Cerebellar nuclear complex (tissue), 1 donor: ENCODE measurements at places on chromosomes 1 and 21.

- DNase-seq = no peak
Observed at GRCh38 chr21:43697758-43698643, 20.9 kb upstream of the PDXK start.

DNA sequence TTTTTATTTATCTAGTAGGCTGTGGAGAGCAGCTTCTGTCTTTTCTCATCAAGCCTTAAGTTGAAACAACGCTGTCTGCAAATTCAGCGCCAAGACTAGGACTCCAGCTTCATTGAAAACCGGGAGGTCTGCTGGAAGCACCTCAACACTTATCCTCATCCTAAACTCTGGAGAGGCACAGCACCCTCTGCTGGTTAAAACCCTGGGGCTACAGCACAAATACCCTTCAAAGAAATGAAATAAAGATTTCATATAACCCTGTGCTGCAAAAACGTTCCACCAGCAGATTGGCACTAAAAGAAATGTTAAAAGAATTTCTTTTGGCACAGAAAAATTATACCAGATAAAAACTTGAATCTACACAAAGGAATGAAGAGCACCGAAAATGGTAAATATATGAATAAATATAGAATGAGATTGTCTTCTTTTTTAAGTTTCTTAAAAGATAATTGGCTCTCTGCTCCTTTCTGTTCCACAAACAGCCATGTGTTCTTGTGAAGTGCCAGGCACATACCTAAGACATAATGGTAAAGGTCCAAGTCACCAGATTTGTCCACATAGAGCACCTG is 227.7 kb upstream of the SAMSN1 start:
- no peak for DNase-seq

GRCh38 chr21:44304877-44305293 is 5.0 kb downstream of the PFKL start:
- no peak for DNase-seq

DNA sequence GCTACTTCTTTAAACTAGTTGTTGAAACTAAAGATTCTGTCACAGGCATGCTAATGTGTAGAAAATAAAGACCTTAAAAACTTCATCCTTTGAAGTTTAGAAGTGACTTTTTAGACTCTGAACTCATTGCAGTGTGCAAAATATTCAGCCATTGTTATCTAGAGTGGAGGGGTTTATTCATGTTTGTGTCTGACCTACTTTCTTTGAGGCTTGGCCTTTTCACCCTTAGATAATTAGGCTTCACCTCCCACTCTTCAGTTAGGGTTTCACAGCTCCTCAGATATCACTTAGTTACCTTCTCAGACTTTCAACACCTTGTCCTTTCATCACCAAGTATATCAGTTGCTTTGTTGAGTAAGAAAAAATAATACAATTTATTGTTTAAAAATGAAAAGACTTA is 75.9 kb downstream of the IVNS1ABP start:
- DNase-seq = no peak

GRCh38 chr1:30536530-30536929 is 186.9 kb downstream of the MATN1 start:
- DNase-seq = no peak

DNA sequence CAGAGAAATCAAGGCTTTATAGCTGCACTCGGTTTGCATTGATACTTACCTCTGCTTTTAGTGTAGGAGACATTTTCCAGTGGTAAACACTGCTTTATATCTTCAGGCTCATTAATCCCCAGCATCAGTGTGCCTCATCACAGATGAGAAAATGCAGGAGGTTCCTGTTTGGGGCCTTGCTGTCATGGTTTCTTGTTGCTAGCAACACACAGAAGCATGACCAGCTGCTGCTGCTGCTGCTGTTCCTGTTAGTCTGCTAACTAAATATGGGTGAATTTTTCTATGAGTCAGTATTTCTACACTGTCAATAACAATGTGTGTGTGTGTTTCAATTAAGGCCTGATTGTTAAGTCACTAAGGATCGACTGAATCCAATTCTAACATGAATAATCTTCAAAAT is 85.8 kb upstream of the RGS1 start:
- no peak for DNase-seq

DNA sequence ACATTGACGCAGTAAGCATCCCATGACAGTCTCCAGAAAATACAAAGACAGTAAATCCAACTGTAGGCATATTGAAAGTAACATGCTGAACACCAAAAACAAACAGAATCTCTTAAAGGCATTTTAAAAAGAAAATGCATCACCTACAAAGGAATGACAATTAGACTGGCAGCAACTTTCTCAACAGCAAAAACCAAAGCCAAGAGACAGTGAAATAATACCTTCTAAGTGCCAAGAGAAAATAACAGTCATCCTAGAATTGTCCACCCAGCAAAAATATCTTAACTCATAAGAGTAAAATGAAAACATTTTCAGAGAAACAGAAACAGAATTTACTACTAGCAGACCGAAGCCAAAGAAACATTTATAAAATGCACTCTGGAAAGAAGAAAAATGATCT is 20.0 kb downstream of the CCDC185 start:
- no peak for DNase-seq

DNA sequence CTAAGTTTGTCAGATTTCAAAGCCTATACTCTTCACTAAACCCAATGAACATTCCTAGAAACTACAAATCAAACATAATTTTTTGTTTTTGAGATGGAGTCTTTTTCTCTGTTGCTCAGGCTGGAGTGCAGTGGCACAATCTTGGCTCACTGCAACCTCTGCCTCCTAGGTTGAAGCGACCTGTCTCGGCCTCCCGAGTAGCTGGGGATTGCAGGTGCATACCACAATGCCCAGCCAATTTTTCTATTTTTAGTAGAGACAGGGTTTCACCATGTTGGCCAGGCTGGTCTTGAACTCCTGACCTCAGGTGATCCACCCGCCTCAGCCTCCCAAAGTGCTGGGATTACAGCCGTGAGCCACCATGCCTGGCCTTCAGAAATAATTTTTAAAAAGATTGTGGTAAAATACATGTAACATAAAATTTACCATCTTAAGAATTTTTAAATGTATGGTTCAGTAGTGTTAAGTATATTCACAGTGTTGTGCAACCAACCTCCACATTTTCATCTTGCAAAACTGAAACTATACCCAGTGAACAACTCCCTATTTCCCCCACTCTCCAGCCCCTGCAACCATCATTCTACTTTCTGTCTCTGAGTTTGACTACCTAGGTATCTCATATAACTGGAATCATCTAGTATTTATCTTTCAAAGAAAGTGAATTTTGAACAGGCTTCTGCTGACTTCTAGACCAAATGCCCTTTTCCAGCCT is 2.7 kb upstream of the CFAP141 start:
- DNase-seq = no peak

- DNase-seq = no peak
Observed at GRCh38 chr21:35336534-35336933, 287.4 kb upstream of the RUNX1 start.

DNA sequence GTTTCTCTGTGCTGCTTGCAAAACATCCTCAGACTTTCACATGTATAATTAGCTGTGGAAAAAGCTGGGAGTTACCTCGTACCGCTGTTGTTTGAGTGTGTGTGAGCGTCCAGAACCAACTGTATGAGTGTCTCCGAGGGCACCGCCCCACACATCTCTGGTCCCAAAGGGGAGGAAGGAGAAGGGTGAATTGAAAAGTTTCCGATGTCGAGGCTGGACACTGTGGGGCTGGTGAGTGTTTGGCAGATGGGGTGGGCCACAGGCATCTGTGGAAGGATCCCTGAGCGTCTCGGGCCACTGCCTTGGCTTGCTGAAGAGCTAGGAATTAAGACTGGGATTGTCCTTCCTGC is 1.2 kb downstream of the ATP2B4 start:
- no peak for DNase-seq

DNA sequence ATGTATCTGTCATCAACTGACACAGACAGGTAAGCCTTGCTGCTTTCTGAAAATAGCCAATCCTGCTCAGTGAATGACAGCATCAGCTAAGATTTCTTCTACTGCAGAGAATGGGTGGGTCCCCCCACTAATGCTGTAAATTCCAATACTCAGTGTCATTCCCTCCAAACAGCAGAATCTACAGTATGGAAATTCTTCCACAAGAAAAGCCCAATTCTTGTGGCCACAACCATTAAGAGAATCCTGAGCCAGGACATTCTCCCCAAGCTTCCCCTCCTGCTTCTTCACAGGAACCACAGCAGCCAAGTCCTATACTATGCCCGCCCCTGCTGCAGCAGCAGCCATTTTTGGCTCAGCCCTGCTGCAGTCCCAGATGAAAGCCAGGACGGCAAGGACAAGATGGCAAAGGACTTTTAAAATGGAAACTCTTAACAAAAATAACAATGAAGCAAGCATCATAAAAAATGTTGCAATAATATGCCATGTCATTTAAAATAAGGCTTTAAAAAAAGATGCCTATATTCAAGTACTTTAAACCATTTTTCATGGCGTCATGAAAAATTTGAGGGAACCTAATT is 26.8 kb downstream of the EIF4G3 start:
- no peak for DNase-seq

GRCh38 chr1:225699336-225699735 is 46.4 kb upstream of the ENAH start:
- DNase-seq = no peak

- DNase-seq = no peak
Observed at GRCh38 chr1:59018446-59018845, 234.6 kb upstream of the JUN start.

GRCh38 chr1:164768619-164769018 is 209.6 kb downstream of the PBX1 start:
- no peak for DNase-seq

DNA sequence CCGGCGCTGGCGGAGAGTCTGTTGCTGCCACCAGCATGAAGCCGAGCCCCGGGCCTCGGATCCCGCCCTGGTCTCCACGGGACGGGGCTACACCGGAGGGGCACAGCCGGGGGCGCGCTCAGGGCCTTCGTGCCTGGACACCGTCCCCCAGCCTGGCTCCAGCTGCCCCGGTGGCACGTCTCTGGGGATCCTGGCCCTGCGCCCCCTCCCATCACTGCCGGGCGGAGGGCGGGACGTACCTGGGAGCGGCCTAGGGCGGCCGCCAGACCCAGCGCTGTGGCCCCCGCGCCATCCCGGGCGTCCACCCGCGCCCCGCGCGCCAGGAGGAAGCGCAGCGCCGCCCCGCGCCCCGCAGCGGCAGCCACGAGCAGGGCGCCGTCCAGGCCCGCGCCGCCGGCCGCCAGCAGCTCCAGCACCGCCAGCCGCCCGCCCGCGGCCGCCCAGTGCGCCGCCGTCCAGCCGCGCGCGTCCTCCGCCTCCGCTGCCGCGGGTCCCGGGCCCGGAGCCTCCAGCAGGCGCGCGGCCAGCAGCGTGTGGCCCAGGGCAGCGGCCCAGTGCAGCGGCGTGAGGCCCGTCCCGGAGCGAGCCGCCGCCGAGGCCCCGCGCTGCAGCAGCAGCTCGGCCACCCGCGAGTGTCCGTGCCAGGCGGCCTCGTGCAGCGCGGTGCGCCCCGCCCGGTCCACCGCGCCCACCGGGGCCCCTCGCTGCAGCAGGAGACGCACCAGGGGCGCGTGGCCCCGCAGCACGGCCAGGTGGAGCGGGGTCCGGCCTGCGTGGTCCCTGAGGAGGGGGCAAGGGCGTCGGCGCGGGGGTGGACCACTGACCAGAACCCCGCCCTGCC is 1.0 kb downstream of the ANKRD65 start:
- DNase-seq = no peak

- peak; percentile 57 for DNase-seq
Observed at GRCh38 chr1:54121482-54122134, 31.2 kb downstream of the CDCP2 start.

- no peak for DNase-seq
Observed at GRCh38 chr1:1542766-1543705, 2.6 kb upstream of the TMEM240 start.

- DNase-seq = no peak
Observed at GRCh38 chr1:216458812-216459211, 35.6 kb upstream of the USH2A start.

DNA sequence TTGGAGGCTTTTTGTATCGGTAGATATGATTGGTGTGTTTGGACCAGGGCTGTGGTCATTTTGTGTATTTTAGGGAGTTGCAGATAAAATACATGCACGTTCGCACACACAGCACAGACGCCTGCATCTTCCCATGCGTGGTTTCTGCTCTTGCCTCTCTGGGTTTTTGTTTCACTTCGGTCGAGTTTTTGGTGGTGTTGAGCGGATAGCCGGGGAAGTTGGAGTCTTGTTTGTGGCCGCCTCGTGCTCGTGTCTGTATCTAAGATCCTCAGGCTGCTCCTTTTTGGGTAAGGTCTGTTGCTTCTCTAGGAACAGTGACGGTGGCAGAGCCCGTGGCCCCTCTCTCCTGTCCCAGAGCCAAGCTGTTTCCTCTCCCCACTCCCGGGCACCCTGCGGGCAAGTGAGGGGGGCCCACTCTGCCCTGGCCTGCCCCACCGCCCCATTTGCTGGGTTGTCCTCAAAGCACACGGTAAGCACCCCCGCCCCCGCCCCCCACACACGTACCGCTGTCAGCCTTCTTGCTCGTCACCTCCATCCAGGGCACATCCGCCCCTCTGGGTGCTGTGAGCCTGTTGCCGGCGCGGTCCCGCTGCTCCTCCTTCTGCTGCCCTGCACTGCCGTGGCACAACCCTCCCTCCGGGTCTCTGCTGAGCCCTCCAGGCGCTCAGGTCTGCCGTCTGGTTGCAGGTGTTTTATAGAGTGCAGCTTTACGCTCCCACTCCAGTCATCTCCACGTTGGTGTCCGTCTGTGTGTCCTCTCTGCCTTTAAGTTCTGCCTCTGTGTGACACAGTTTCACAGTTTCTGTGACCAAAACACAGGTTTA is 51.9 kb downstream of the AGPAT3 start:
- DNase-seq = no peak

DNA sequence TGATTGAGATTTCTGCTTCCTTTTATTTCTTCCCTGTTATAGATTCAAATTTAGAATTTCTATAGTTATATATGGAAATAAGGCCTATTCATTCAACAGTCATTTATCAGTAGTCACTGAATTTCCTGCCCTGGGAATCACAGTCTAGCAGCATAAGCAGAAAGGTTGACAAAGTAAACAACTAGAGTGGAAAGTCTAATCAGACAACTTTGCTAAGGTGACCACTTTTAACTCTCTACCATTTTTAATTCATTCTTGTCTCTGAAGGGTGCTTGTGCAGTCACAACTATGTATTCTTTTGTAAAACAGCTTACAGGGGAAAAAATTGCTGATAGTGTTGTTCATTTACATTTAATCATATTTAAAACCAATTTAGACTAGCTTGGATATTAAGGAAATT is 66.1 kb upstream of the PLA2G4A start:
- DNase-seq = no peak

GRCh38 chr1:3663999-3664699 is 11.8 kb downstream of the TP73 start:
- no peak for DNase-seq

- DNase-seq = peak; percentile 92
Observed at GRCh38 chr1:145957443-145958319, at the start of gene LIX1L. Gene LIX1L, minus strand, starts transcription at chr1:145958017. Its CDS starts 90 bp downstream, at chr1:145957927.

DNA sequence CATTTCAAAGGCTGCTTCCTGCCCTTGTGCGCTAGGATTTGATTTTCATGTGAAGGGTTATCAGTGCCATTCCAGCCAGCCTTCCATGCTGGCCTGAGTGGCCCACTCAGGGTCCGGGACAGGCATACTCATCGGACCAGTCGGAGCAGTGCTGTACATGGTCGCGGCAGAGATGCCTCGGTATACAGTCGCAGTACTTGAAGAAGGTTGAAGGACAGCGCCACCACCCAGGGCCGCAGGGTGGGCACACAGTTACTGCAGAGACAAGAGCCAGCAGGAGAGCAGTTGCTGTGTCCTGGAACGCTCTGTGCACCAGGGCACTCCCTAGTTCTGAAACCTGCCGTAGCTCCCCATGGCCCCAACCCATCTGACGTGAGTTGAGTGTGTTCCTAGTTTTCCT is 9.1 kb downstream of the LDLRAD1 start:
- no peak for DNase-seq
